ENCODE measurements at places on chromosomes 5 and 9. TPM values are rescaled to one million over a fixed set of nuclear protein-coding genes. Genes with fewer than 3 reads are reported as not detected.

Gene GFI1B
- 0.14 TPM for polyA plus RNA-seq

DNA sequence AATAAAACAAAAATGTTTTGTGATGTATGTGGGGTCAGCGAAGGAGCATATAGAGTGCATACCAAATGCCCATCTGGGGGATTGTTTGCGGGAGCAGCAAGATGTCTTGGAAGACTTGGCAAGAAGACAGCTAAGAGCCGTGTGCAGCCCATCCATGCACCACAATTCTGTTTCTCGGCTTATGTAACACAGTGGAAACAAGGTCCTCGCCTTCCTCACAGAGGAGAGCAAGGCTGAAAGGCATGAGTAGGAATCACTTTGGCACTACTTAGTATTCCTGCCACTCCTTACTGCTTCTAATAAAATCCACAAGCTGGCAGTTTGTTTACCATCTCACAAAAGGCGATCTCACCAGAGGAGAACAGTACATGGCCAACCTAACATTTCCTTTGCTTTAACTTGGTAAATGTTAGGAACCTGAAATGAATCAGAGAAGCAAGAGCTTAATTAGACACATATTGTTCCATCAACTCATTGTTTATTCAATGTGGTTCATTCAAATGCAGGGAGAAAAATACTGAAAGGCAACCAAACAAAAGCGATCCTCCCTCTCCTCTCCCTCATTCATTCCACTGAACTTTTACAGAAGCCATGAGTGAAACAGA lies 648.1 kb downstream of the ACTL7B start:
- no peak overlapping the region for H3K27ac ChIP-seq
- no peaks in the 10 kb centered on the region for H3K4me1 ChIP-seq

DNA sequence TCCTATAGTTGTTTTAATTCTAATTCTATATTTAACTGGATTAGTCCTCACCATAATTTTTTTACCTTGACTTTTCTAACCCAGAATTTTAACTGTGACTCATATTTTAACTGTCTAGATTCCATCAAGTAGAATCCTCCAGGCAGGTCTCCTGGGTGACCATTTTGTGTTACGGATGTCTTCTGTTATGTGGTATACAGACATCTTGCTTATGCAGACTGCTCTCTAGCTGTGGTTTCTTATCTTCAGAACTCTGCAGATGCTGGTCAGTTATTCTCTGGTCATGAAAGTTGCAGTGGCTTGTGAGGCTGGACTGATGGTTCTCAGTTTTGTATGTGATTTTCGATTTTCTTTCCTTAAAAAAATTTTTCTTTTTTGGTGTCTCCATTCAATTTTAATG lies 139.4 kb downstream of the ATG10 start:
- peaks cover 6% of the 10 kb centered on the region for H3K4me1 ChIP-seq
- no peak overlapping the region for H3K27ac ChIP-seq
- no peaks in the 10 kb centered on the region for H3K27me3 ChIP-seq
- DNase-seq, result no peak

DNA sequence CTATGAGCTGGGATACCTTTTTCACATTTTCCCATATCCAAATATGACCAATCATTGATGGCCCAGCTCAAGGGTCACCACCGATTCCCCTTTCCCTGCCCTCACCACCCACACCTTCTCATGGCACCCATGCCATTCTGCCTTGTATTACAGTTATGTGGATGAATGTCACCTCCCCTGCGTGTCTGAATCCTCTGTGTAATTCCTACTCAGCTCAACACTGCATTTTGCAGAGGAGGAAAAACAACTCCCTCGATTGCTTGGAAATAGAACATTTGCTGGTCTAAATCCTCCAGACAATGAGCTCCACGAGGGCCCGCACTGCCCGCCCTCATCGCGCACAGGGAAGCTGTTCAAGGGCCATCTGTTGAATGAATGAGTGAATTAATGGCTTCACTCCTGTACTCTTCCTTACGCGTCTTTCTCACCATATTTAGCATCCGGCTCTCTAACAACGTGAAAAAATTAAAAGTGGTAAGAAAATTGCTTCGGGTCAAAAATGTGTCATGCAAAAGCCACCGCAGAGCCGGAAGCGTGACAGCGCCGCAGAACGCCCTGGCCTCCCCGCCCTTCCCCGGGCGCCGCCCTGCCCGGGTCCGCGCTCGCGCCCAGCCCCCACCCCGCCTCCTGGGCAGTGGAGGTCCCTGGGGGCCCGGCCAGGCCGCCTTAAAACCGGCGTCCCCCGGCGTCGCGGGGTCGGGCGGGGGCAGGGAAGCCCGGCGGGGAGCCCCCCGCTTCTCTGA lies 704 bp downstream of the SUSD1 start:
- peak; percentile 38 for DNase-seq
- peak overlapping the region; percentile 51 for H3K27ac ChIP-seq
- H3K4me3 ChIP-seq, result peak overlapping the region; percentile 53
- H3K36me3 ChIP-seq, result no peaks in the 10 kb centered on the region
- no peaks in the 10 kb centered on the region for H3K27me3 ChIP-seq

DNA sequence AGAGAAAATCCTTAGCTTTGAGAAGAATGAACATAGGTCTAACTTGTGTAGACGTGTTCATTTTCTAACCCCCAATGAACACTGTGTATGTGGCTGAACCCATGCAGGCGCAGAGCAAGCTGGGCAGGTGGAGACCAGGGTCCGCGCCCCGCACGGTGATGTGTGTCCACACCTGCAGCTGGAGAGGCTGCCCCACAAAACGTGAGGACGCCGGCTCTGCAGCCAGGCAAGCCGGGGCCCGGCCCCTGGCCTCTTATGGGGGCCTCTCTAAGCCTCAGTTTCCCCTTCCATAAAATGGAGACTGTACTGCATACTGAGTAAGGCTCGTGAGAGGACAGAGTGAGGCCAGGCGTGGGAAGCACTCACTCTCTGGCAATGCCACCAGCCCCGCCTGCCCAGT lies 124.7 kb upstream of the RAPGEF1 start:
- H3K4me3 ChIP-seq, result no peak overlapping the region
- H3K36me3 ChIP-seq, result no peaks in the 10 kb centered on the region
- no peak overlapping the region for H3K27ac ChIP-seq

DNA sequence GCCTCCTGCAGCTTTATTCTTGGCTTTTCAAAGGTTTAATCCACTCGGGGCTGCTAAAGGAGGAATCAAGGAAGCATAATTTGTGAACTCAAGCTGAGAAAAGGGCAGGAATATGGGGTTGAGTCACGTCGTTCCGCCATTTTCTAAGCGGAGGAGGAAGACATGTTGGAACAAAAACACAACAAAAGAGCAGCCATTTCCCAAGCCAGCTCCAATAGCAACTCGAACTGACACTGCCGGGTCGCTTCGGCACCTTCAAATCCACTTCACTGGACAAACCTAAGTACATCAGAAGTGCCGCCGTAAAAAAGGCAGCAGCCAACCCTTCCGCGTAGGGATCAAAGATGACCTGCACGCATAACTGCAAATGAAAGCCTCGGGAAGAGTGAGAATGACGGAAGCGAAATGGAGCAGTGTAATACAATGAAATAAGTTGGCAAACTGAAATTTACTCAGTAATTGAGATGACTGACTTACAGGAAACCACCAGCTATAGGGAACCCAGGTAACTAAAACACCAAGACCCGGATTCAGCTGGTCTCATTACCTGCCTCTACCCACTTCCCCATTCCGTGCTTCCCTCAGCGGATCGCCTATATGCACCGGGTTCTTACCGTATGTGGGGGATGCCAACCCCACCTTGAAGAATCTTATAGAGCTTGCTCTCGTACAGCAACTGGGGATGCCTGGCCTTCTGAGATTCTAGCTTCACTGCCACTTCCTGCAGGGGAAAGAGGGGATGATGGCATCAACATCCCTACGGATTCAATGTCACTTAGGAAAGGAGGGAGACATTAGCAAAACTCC lies 1.6 kb downstream of the CSNK1A1 start:
- peaks cover 12% of the 10 kb centered on the region for H3K4me1 ChIP-seq
- no peak for DNase-seq
- no peaks in the 10 kb centered on the region for H3K36me3 ChIP-seq
- H3K27ac ChIP-seq, result peak overlapping the region; percentile 95
- H3K27me3 ChIP-seq, result no peaks in the 10 kb centered on the region
- H3K4me3 ChIP-seq, result peak overlapping the region; percentile 97

Gene SPINK13
- not detected for polyA plus RNA-seq

Gene PCA3
- 0.07 TPM for polyA plus RNA-seq

DNA sequence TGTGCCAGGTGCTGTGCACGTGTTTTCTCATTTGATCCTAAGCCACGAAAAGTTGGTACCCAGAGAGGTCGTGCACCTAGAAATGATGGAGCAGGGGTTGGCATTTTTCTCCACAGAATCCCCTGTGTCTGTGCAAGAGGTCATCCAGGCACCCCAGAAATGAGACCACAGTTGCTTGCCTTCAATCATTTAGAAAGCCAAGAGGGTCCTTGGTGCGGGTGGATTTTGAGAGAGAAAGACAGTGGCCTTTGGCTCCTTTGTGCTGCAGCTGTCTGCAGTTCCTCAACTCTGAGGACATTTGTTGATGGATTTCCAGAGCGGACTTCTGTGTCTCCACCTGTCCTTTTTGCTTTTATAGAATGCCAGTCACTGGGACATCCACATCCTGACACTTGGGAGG lies 33.8 kb upstream of the SPRY4 start:
- no peaks in the 10 kb centered on the region for H3K27me3 ChIP-seq
- no peaks in the 10 kb centered on the region for H3K36me3 ChIP-seq
- no peak overlapping the region for H3K4me3 ChIP-seq
- DNase-seq, result no peak

DNA sequence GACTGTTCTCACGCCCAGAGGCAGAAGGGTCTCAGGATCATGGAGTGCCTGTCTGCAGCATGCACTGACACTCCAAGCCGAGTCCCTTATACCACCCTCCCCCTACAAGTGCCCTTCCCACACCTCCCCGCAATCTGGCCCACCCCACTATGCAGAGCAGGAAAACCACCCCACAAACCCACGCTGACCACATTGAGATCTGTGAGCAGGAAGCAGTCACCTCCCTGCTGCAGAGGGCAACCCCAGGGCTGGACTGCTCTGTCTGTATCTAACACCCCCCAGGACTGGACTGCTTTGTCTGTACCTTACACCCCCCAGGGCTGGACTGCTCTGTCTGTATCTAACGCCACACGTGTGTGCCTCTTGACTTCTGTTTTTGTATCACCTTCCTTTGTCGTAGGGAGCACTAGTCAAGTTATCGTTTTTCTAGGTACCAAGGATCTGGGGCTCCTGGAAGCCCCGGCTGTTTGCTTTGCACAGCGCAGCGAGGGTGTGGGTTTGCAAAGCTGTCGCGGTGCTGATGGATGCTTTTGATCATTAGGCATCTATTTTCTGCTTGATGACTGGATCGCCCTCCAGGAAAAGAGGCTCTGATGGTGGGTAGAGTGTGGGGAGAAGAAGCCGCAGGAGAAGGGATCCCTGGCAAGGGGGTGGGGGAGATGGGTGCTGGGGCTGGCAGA lies 21.5 kb downstream of the OLFM1 start:
- H3K27me3 ChIP-seq, result no peaks in the 10 kb centered on the region
- no peaks in the 10 kb centered on the region for H3K36me3 ChIP-seq
- no peak for DNase-seq
- no peak overlapping the region for H3K4me3 ChIP-seq

- peaks cover 8% of the 10 kb centered on the region for H3K4me1 ChIP-seq
- H3K27me3 ChIP-seq, result no peaks in the 10 kb centered on the region
- H3K36me3 ChIP-seq, result no peaks in the 10 kb centered on the region
- DNase-seq, result no peak
These were observed 247.9 kb downstream of the PRELID2 start for GRCh38 chr5:145587308-145587672.

- no peak overlapping the region for H3K4me3 ChIP-seq
- H3K36me3 ChIP-seq, result no peaks in the 10 kb centered on the region
- DNase-seq, result no peak
- no peaks in the 10 kb centered on the region for H3K4me1 ChIP-seq
- H3K27ac ChIP-seq, result no peak overlapping the region
These were observed 167.7 kb downstream of the CDH6 start for GRCh38 chr5:31361234-31361633.

- peak; percentile 88 for DNase-seq
- no peaks in the 10 kb centered on the region for H3K36me3 ChIP-seq
- H3K27ac ChIP-seq, result peak overlapping the region; percentile 30
- H3K4me1 ChIP-seq, result peaks cover 14% of the 10 kb centered on the region
- H3K27me3 ChIP-seq, result no peaks in the 10 kb centered on the region
These were observed 461.4 kb downstream of the ZNF608 start for GRCh38 chr5:124285071-124285470.

Gene PELO
- polyA plus RNA-seq, result 2.0 TPM

Gene DMGDH
- polyA plus RNA-seq, result 1.4 TPM

Gene IL5
- polyA plus RNA-seq, result not detected

Gene AMBP
- polyA plus RNA-seq, result 370 TPM

DNA sequence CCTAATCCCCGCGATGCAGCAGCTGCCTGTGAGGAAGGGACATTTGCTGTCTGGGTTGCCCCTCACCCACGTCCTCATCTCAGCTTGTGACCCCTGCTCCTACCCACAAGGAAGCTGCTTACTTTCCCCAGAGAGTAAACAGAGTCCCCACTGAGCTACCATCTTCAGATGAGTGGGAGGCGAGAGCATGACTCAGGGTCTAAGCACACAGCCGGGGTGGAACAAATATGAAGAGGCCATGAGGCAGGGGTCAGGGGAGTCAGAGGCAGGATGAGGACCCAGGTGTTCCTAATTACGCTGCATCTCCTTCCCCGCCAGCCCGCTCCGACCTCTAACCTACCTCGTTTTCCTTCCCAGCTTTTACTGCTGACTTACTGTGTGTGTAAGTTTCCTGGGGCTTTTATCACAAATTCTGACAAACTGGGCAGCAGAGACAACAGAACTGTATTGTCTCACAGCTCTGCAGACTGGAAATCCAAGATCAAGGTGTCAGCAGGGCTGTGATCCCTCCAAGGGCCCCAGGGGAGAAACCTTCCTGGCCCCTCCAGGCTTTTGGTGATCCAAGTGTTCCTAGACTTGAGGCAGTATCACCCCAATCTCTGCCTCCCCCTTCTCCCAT lies 94.0 kb upstream of the DNAH5 start:
- no peaks in the 10 kb centered on the region for H3K27me3 ChIP-seq
- no peaks in the 10 kb centered on the region for H3K4me1 ChIP-seq

- no peak overlapping the region for H3K4me3 ChIP-seq
- H3K36me3 ChIP-seq, result no peaks in the 10 kb centered on the region
- no peak overlapping the region for H3K27ac ChIP-seq
These were observed 303.0 kb downstream of the MSX2 start for GRCh38 chr5:175027390-175027789.

Gene AGXT2
- not detected for polyA plus RNA-seq

DNA sequence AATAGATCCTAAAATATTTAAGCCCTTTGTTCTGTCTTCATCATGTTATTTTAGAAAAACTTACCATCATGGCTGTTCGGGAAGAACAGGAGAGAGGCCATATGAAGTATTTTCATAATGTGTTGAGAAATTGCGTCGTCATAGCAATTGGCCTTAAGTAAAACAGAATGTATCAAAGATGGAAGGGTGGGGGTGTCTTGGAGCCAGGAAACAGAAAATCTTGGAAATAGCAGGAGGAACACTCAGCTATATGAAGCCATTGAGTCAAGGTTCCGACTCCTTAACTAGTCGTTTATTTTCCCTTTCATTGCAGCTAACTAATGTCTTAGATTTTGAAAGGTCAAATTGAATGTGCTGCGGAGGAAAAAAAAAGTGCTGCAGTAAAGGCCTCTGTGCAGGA lies 1.3 kb downstream of the SPTAN1 start:
- peak overlapping the region; percentile 96 for H3K4me3 ChIP-seq
- H3K36me3 ChIP-seq, result no peaks in the 10 kb centered on the region
- DNase-seq, result no peak
- peaks cover 17% of the 10 kb centered on the region for H3K4me1 ChIP-seq

Gene ZNF354B
- 11.8 TPM for polyA plus RNA-seq

GRCh38 chr5:73411936-73412596 lies 36.5 kb downstream of the FOXD1 start:
- H3K36me3 ChIP-seq, result no peaks in the 10 kb centered on the region
- H3K4me3 ChIP-seq, result no peak overlapping the region
- no peaks in the 10 kb centered on the region for H3K4me1 ChIP-seq

Measured in pancreas (tissue), 10 donors.